Posterior cingulate gyrus (tissue), 11 donors: ENCODE measurements at places on chromosomes 7 and 10.
A peak's percentile ranks its signal among the peaks of the same experiment; 100 is the strongest.

DNA sequence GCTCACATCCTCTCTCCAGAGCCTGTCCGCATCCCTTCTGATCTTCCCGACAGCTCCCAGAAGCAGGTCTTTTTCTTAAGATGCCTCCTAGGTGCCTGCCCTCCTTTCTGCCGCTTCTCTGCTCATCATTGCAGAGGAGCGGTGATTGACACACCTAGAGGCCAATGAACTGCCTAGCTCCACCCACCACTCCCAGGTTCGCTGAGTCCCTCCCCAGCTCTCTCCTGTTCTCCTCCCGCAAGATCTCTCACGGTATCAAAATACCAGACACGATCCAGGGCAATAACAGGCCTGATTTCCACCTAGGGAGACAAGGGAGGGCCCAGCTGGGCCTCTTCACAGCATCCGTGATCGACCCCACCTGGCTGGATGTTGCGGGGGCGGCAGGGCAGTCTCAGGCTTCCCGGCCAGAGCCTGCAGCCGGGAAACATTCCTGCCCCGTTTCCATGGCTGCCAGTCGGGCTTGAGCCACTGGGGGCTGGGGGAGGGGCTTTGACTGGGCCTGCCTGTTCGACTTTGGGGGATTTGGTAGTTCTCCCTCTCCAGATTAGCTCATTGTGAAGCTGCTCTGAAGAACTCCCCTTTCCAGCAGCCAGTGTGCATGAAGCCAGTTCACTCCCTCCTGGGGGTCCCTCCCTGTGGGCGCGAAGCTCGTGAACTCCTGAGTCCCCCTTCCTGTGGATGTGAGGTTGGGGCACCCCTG is 373.5 kb downstream of the RPS24 start:
- peak; percentile 97 for DNase-seq

DNA sequence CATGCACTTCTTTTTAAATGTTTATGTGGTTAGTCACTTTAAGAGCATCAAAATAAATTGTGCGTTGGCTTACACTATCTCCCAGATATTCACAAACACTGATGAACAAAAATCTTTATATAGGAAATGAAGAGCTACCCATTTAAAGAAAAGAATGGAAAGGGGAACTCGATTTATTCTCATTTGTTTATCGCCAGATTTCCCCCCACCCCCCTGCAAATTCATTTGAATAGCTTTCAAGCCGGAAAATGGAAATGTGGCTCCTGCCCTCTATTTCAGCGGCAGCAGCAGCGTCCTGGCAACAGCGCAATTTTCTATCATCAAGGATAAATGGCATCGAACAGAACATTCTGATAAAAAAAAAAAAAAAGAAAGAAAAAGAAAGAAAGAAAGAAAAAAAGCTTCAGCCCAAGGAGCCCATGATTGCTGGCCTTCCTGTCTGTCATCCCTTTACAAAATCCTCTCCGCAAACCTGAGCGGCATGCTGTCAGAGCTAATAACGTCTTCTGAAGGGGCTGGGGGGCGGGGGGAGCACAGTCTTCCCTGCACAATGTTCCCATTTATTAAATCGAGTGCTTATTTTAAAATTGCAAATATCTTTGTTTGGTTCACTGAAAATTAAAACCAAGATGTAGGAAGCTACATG is 13.7 kb upstream of the DLX6 start:
- no peak for DNase-seq

- DNase-seq = no peak
Measured at GRCh38 chr7:152986376-152986775, 226.8 kb downstream of the ACTR3B start.

- no peak for DNase-seq
Measured at GRCh38 chr7:106313456-106313901, 28.7 kb upstream of the NAMPT start.

DNA sequence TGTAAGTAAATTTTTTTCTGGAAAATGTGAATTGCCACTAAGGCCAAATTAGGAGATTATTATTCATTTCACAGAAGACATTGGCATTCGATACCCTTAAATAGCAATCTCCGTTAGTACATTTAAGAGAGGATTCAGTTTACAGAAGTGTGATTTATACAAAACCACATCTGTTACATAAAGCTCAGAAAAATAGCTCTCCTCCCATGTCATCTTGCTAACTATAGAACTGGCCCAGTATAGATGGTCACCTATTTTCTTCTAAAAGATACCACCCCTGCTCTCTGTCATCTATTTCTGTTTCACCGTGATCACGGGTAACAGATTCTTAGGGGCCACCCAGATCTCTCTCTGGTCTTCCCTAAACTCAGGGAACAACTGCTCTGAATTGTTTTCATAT is 119.1 kb downstream of the HIP1 start:
- DNase-seq = no peak

GRCh38 chr10:132710746-132711612 is 75.0 kb downstream of the NKX6-2 start:
- peak; percentile 53 for DNase-seq

DNA sequence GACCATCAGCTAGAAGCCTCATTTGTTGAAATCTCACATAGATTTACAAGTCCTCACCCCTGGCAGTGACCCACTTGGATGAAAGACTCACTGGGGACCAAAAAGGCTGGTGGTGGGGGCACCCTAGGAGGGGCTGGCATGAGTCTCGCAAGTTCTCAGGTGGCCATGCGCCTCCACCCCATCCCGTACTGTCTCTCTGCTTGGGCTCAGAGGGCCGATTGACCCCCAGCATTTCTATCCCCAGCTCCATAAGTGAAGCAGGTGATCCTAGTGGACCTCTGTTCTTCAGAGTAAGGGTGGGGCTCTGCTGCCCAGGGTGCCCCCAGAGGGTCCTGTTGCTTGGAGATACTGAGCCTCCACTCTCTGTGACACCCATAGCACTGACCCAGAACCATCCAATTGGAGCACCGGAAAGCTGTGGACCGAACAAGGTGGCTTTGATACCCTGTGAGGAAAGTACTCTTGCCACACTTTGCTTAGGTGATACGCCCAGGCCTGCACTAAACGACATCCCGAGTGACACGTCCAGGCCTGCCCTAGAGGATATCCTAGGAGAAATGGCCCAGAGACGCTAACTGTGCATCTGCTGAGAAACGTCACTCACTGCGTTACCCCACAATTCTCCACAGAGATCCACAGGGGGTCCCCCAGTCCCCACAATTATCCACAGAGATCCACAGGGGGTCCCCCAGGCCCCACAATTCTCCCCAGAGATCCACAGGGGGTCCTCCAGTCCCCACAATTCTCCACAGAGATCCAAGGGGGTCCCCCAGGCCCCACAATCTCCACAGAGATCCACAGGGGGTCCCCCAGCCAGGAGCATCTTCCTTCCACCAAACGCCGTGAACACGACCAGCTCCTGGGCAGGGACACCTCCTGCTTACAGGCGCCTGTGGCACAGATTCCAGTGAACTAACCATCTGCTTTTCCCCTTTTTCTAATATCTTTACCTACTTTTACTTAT is 262.9 kb downstream of the PTPRN2 start:
- DNase-seq = no peak

DNA sequence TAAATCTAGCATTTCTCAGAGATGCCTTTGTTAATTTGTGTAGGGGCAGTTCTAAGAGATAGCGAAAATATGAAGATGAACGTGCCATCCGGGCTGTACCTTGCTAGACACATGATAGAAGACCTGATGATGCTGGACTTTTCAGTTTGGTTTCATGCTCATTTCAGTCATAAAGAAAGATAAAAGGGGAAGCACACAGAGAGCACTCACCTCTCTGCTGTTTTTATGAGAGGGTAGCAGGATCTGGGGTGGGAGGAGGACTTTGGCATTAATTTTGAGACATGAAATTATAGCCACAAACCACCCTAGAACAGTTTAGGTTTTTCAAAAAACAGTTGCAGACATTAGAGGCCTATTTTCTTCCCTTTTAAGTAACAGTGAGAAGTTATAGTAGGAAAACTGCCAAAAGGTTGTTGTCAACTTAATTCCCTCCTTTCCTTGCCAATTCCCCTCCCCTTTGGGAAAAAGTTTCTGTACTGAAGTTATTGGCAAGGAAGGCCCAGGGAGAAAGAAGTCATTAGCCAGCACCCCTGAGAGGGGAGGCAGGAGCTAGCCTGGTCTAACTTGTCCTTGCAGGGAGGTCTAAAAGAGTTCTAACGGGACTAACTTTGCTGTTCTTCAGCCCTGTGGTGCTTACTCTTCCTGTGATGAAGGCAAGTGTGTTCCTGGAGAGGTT is 2.6 kb downstream of the ST7 start:
- no peak for DNase-seq

DNA sequence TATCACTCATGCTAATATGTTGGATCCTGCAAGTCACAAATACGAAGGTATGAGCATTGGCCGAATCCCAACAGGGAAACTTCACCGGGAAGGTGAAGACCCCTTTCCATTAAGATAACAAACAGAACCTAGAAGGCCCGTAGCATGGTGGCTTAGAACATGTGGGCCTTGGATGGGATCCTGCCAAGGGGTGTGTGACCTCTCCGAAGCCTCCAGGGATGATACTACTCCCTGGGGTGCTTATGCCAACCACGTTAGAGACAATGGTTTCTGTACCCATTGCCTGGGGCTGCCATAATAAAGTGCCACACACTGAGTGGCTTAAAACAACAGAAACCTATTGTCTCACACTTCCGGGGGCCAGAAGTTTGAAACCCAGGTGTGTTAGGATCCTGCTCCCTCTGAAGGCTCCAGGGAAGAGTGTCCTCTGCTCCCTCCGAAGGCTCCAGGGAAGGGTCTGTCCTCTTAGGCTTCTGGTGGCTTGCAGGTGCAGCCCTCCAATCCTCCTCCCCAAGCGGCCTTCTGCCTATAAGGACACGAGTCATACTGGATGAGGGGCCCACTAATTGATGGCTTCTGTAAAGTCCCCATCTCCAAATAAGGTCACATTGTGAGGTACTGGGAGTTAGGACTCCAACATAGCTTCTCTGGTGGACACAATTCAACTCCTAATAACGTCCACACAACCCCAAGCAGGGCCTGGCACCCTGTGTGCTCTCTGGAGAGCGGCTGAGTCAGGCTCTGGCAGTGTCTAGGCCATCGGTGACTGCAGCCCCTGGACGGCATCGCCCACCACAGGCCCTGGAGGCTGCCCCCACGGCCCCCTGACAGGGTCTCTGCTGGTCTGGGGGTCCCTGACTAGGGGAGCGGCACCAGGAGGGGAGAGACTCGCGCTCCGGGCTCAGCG is 992 bp upstream of the MGMT start:
- no peak for DNase-seq

GRCh38 chr7:64892666-64893309 is 10.3 kb upstream of the ZNF273 start:
- DNase-seq = no peak

- DNase-seq = no peak
Measured at GRCh38 chr7:138350701-138351357, 109.2 kb upstream of the TRIM24 start.

DNA sequence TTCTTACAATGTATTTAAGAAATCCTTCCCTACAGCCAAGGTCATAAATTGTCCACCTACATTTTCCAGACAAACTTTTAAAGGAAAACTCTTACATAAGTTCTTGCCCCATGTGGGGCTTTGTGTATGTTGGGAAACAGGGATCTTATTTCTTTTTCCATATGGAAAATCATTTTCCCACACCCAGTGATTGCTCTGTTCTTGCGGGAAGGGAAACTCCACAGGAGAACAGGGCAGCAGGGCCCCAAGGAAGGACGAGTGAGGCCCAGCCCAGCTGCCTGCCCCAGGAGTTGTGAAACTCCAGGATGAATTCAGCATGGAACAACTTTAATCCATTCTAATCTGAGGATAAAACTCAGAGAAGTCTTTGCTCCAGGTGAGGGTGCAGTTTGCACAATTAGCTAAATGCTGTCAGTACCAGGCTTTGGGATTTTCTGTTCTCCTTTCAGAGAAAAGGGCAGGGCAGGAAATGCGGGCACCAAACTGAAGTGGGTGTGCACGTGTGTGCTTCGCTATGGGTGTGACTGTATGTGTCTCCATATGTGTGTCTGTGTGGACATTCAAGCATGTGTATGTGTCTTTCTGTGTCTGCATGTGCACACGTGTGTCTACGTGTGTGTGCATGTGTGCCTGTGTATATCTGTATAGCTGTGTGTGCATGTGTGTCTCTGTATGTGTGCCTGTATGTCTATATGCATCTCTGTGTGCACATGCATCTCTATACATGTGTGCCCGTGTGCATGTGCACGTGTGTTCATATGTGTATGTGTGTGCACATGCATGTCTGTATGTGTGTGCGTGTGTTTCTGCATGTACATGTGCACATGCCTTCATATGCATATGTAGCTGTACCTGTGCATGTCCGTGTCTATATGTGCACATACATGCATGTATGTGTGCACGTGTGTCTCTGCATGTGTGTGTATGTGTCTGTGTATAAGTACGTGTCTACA is 102.0 kb upstream of the FAM20C start:
- DNase-seq = no peak

GRCh38 chr7:136870866-136871487 is 2.5 kb downstream of the CHRM2 start:
- peak; percentile 28 for DNase-seq

- DNase-seq = no peak
Measured at GRCh38 chr7:54112567-54112966, 429.6 kb upstream of the VSTM2A start.

GRCh38 chr10:102796407-102797176 is 40.6 kb downstream of the CYP17A1 start:
- peak; percentile 53 for DNase-seq

DNA sequence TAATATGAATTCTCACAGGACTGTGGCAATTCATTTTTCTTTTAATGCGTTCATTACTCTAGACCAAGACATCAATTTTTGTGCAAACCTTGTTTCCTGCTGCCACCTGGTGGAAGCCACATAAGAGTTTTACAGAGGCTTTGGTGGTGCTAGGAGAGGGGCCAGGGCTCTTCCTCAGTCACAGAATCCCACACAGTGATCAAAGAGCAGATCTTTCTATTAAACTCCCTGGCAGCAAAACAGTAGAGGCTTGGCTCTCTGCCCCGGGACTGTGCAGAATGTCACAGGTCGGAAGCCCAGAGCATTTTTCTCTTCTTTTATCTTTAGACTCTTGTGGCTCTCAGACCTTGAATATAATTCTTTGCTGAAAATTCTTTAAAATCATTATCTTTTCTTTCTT is 506.4 kb upstream of the C7orf33 start:
- DNase-seq = peak; percentile 73

GRCh38 chr10:118827053-118827452 is 72.3 kb upstream of the CACUL1 start:
- no peak for DNase-seq

DNA sequence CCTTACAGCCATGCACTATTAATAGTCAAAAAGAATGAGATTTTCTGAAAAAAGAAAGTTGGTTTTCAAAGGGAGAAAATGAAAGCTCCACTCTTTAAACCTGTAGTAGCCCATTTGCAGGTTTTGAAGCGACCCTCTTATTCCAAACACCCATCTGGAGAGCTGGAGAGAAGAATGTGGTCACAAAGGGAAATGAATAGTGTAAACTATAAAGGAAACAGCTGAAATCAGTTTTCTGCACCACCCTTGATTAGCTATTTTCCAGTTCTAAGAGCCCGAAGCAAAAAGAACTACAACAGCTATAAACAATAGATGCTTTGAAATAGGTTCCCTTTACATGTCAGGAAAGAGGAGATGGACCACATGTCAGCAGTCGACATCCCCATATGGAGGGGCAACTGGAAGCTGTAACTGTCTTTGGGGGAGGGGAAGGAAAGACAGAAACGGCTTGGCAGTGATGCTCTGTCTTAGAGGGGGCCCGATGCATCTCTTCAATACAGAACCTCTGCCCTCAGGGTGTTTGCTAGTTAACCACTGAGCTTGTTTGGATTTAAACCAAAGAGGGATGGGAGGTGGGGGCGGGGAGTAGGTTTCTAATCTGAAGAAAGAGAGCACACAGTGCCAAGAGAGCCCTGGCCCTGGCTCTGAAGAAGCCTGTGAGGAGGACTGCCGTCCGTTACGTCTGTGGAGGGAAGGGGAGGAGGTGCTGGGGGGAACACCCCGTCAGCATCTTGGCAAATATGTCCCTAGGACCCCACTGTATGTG is 55.3 kb downstream of the CPVL start:
- DNase-seq = no peak
